Activated CD4-positive, alpha-beta T cell treated with anti-CD3 and anti-CD28 coated beads, Interleukin-2, Interleukin-6, amounts not matched to agents 100 ng/mL and 50 ng/mL, durations not matched to agents 16 hours and 8 hours (primary cell): ENCODE measurements at places on chromosomes 3 and 15.

DNA sequence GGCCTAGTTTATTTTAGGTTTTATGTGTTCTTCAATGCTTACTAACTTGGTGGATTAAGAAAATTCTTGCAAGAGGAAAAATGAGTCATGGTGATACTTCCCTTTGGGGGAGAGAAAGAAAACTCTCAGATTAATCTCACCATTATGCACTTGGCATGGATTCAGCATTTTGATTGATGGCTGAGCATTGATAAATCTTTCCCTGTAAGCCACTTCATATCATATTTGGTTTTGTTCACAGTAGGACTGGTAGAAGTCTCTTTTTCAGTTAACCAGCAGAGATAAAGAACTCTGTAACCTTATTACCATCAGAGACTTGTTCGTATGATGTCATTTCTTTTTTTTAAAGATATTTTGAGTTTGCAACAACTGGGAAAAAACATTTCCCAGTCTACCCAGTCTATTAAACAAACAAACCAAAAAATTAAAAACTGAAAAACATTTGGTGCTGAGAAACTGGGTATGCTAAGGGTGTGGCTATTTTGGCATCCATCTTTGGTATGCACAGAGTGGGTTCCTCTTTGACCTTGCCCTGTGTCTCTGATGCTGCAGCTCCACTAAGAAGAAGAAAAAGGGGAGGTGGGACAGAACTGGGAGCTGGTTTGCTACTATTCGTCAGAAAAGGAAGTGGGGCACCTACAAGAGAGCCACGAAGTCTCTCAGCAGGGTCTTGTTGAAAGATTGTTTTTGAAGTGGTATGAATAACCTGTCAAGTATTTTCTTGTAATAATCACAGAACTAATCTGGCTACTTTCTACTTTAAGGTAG, 17.2 kb downstream of the TMOD3 start:
- DNase-seq, result peak; percentile 32

- DNase-seq, result peak; percentile 42
Measured at GRCh38 chr3:113223475-113224281, 12.3 kb downstream of the BOC start.

DNA sequence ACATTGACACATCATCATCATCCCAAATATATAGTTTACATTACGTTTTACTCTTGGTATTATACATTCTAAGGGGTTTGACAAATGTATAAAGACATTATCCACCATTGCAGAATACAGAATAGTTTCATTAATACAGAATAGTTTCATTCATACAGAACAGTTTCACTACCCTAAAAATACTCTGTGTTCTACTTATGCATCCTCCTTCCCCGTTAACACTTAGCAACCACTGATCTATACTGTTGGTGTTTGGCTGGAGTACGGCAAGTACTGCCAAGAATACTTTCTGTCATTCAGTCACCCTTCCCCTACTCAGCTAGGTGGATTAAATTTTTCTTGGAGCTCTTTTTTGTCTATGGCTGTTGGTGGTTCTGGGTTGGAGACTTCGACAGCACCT, 33.4 kb downstream of the LEKR1 start:
- DNase-seq, result no peak

DNA sequence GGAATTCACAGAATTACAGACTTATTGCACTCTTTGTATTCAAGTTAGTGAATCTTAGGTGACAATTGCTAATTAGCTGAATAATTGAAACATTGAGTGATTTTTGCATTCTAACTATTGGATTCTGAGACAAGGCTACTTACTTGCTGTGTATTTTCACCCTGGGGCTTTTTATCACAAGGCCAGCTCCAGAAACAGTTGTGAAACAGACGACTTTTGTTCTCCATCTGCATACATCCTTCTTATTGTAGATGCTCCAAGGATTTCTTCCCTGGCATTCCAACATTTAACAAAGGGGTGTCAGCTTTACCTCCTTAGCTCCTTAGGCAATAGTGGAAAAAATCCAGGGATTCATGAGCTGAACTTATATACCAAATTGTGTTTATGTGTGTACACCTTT, 233.2 kb upstream of the CHRM5 start:
- DNase-seq, result no peak

GRCh38 chr15:29090617-29091466, 178.8 kb downstream of the NSMCE3 start:
- peak; percentile 65 for DNase-seq
